ENCODE measurements at places on chromosomes 4 and X.

- no peak for DNase-seq
Observed at GRCh38 chrX:9942086-9942485, 25.1 kb upstream of the CLDN34 start.

GRCh38 chr4:176638992-176639391 lies 153.7 kb downstream of the VEGFC start:
- DNase-seq = peak; percentile 15

DNA sequence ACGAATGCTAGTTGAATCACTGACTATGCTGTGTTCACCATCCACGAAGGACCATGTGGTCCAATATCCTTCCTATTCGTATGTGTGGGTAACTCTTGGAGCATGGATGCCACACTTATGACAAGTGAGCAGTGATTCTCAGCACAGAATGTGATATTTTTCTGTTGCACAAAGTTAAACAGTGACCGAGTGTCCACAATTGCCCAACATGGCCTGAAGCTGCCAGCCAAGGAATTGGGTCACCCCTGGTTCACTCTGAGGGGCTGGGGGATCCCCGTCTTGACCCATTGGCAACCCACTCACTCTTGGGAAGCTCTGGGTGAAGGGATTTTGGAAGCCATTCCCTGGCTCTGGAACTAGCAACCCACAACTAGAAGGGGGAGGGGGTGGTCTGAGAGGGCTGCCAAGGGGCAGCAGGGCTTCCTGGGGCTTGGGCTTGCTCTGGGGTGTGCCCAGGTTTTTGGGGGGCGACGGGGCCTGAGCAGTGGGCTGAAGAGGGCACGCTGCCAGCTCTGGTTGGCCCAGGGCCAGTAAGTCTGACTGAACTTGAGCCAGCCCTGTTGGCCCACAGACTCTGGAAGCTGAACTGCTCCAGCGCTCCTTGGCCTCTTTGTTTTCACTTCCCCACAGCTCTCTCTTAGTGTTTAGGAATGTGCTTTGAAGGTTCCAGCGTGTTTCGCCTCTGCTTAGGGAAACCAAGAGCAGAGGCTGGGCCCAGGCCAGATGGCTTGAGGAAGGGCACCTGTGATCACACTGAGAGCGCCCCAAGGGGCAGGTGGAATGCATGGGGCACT lies 43.1 kb upstream of the BCOR start:
- no peak for DNase-seq

GRCh38 chrX:108704839-108705238 lies 31.5 kb downstream of the IRS4 start:
- DNase-seq = no peak

DNA sequence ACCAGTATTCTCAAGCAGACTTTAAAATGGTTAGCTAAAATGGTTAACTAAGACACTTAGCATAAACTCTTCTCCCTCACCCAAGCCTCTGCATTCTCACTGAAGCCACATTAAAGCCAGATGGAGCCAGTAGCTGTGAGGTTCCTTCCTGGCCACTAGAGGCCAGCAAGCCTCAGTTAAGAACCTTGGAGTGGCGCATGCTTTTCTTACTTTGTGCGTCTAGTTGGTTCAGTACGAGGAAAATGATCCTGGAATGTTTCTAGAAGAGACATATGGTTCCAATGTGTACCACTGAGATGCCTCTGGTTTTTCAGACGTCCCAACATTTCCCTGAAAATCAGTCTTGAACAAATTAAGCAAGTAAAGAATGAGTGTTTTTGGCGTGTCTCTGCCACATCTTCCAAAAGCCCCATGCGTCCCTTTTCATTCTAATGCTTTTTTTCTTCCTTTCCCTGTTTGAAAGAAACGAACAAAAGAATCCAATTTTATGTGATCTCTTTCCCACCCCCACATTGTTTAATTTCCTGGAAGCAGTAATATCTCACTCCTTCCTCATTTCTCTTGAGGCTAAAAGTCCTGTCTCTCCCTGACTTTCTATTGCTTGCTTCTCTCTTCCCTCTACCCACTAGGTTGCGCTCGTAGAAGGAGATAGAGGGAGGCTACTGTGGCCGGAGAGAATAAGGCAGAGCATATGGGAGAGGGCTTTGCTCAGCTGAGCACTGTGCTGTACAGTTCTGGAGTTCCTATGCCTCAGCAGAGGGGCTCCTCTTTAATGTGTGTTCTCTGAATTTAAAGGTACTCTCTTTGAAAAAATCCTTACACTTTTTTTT lies 82.9 kb upstream of the TAB3 start:
- peak; percentile 20 for DNase-seq

DNA sequence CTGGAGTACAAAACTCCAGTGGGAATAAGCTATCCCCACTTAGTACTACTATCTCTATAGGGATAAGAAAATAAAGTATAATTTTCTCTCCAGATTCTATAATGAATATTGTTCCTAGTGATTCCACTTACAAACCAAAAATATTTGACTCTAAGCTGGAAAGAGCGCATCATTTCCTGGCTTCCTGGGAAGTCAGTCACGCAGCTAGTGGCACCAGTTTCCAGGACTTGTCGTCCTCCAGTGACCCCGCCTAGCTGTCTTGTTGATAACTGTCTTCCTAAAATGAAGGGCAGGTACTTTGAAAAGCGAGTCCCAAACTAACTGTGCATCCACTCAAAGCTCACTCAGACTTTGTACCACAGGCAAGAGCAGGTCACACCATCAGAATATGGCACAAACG lies 39.3 kb downstream of the LNX1 start:
- DNase-seq = peak; percentile 17

DNA sequence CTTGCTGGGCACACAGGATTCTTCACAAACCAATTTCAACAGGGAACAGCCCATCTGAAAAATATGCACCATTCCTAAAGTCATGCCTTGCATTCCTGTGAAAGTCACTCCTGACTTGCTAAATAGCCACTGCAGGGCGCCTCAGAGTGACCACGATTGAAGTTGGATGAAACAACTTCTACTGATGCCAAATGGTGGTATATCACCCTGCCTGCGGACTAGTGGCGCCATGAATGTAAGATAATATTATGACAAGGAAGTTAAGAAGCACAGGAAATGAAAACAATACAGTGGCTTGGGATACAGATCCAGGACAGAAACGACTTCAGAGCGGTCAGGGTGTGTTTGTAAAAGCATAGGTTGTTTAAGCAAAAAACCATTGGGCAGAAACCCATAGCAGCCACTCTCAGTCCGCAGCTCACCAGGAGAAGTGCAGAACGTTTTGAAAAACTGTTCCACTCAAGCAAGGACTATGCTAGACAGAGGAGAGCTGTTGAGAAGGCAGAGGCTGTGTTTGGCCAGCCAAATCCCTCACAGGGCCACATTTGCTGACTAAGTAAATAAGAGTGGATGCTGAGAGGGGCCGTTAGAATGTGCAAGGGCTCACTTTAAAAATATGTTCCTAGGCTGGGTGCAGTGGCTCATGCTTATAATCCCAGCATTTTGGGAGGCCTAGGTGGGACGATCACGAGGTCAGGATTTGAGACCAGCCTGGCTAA lies 250.4 kb downstream of the PTTG2 start:
- DNase-seq = no peak

GRCh38 chrX:105755109-105755508 lies 67.2 kb upstream of the NRK start:
- DNase-seq = no peak

DNA sequence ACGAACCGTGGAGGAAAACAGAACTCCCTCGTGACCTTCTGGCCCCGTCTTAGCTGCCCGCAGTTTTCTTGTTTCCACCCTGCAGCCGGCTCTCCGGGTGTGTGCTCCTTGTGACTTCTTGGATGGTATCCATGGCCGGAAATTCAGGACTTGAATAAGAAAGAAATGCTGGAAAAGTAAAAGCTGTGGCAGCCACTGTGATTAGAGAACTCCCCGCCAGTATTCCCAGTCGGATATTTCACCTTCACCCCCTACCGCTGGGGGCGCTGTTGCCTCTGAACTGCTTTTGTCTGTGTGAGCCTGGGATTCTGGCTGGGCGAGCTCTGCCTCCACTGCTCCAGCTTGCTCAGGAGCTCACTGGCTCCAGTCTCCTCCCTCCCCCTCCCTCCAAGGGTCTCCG lies 41.5 kb upstream of the CYP4V2 start:
- peak; percentile 43 for DNase-seq
